ENCODE measurements at places on chromosomes 13 and 19. TPM values are rescaled to one million over a fixed set of nuclear protein-coding genes. Genes with fewer than 3 reads are reported as not detected.

GRCh38 chr19:21585281-21585890 lies 80.0 kb downstream of the ZNF429 start:
- no peak for DNase-seq

The ZSCAN4 gene
- not detected for total RNA-seq

- DNase-seq = no peak
These were observed 276.4 kb downstream of the KLF5 start for GRCh38 chr13:73335210-73335609.

GRCh38 chr13:45781553-45782326 lies 69.8 kb downstream of the SIAH3 start:
- DNase-seq = no peak

The IGFLR1 gene
- total RNA-seq = 8.4 TPM

DNA sequence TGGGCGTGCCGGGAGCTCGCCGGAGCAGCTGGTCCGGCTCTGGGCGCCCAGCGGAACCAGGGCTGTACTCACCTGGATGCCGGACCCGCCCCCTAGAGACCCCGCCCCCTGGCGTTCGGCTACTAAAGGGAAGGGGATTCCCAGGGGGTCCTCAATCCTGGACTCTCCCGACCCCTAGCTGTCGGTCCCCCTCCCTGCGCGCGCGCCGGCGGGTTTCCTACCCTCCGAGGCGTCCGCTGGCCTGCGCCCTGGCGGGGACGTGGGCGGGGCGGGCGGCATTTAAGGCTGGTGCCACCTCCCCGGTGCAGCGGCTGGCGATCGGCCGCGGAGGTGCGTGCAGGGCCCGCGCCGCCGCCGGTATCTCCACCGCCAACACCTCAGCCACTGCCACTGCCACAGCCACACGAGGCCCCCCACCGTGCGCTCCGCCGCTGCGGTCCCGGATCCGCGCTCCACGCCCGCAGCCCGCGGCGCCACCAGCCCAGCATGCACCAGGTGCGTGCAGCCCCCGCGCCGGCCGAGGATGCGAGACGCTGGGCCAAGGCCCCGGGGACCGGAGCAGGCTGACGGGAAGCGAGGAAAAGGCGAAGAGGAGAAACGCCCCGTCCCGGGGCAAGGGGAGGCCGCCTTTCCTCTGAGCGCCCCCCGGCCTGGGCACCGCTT lies at the start of gene ATP12A:
ATP12A (plus strand) TSS at position 151 of the 663 bp plus-strand sequence; CDS start at position 487, 336 bp downstream.
- peak; percentile 90 for DNase-seq

The C1QTNF9B gene
- total RNA-seq = not detected

The BEST2 gene
- 4.6 TPM for total RNA-seq

- DNase-seq = no peak
These were observed 14.6 kb upstream of the SIN3B start for GRCh38 chr19:16814526-16815100.

- DNase-seq = no peak
These were observed 54.1 kb downstream of the ABCC4 start for GRCh38 chr13:95247171-95247570.

GRCh38 chr13:20608438-20609020 lies 41.6 kb downstream of the IFT88 start:
- DNase-seq = no peak

The GNA15 gene
- 0.25 TPM for total RNA-seq

- DNase-seq = no peak
These were observed 96.1 kb downstream of the WTIP start for GRCh38 chr19:34577531-34578101.

- DNase-seq = no peak
These were observed 551.4 kb downstream of the TBC1D4 start for GRCh38 chr13:74930402-74931165.

- DNase-seq = no peak
These were observed 6.1 kb downstream of the DOCK6 start for GRCh38 chr19:11256189-11256588.

The NCCRP1 gene
- 2.8 TPM for total RNA-seq

GRCh38 chr13:39816936-39817335 lies 161.5 kb downstream of the COG6 start:
- DNase-seq = no peak

The RNF126 gene
- total RNA-seq = 64.7 TPM

The CEACAM16 gene
- not detected for total RNA-seq

The SLC1A6 gene
- 14.0 TPM for total RNA-seq

The GIPR gene
- total RNA-seq = 1.3 TPM

DNA sequence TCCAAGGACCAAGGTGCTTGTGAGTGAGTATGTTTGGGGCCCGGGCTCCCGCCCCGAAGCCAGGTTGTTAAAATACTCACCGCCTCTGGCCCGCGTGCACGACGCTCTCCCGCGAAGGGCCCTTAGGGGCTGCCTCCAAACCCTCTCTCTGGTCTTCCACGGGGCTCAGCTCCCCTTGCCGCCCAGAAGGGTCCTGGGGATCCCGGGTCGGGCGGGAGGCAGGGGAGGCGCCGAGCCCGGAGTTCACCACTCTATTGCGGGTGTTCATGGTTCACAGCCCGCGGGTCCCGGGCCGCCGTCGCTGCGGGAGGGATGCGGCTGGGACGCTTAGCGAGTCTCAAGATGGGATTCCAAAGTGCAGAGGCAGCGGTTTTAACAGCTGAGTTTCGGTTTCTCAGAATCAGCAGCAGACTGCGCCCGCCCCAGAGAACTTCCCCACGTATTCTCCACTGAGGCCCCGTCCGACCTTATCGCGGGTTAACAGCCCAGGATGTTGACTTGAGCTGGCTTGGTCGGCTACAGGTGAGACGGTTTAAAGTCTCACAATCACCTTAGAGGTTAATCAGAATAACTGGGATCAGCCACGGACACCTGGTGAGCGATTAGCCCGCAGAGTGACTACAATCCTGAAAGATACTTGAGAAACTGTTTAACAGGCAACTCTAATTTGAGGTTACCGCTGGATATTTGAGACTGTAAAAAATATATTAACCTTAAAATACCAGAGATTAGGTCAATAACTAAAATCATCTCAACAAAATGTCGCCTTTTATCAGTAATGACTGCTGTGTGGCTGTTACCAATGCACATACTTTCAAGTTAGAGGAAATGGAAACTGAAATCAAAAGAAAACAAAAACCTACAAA lies at the start of gene EPSTI1:
EPSTI1 (minus strand) TSS at position 344 of the 866 bp plus-strand sequence; CDS start at position 268, 76 bp downstream.
- no peak for DNase-seq

GRCh38 chr13:36999054-36999714 lies at the start of gene ALG5:
Gene ALG5, minus strand, starts transcription at chr13:36999340. Its CDS starts 40 bp downstream, at chr13:36999300.
- peak; percentile 54 for DNase-seq

The ADGRE1 gene
- total RNA-seq = not detected

DNA sequence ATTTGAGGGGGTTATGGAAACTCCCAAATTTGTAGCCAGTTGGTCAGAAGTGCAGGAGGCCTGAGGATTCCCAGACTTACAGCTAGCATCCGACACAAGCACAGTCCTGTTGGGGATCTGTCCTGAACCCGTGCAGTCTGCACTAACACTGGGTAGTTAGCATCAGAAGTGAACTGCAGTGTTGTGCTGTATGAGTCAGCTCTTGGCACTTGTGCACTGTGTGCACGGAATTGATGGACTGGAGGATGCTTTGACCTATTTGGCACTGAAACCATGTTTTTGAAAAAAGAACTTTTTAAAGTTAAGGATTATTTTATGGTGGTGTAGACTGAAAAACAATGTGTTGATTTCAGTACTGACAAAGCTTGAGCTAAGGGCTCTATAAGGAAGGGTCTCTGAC lies 279.0 kb downstream of the NHLRC3 start:
- no peak for DNase-seq

- DNase-seq = peak; percentile 82
These were observed 3.7 kb downstream of the FUZ start for GRCh38 chr19:49809160-49809940.

DNA sequence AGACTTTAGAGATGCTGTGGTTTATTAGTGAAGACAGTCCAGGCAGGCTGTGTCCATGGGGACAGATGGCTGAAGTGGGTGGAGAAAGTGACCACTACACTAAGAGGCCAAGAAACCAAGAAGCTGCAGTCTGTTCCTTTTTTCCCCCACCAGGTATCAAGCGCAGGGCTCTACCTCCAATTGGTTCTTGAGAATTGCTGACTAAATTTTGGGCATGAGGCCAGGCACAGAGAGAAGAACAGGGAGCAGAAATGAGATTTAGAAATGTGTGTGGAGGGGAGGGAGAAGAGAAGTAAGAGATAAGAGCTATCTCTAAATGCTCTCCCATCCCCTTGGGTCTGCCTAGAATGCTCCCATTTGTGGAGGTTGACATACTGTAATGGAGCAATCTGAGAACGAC lies 12.3 kb upstream of the CYSLTR2 start:
- no peak for DNase-seq

The PRSS57 gene
- not detected for total RNA-seq

- DNase-seq = no peak
These were observed 1.0 kb upstream of the ZNF529 start for GRCh38 chr19:36573895-36574720.

DNA sequence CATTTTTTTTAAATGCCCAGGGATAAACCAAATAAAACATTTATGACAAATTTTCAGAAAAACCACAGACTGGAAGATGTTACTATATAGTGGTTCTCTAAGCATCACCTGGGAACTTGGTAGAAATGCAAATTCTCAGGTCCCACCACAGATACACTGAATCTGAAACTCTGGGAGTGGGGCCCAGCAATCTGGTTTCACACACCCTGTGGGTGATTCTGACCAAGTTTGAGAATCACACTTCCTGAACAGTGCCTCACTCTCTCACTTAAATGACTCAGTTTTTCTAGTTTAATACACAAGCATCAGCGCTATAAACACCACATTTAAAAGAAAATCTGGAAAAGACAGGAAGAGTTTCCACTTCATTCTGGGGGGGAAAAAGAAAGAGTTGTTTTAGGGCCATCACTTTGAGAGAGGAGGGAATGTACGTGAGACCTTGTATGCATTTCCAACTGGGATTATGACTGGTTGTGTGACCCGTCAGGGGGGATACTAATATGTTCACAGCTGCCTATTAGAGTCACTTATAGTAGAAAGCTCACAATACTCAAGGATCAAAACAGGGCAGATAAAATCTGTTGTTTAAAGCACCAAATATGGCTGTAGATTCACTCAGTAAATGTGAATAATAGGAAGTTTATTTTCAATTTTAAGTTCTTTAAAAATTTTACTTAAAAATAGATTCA lies 567.7 kb downstream of the GPC6 start:
- no peak for DNase-seq

The PIN1 gene
- total RNA-seq = 78.3 TPM
